ENCODE measurements at places on chromosomes 5 and 9.

- no peak for DNase-seq
These were observed 45.2 kb upstream of the ANKRD31 start for GRCh38 chr5:75281716-75282465.

DNA sequence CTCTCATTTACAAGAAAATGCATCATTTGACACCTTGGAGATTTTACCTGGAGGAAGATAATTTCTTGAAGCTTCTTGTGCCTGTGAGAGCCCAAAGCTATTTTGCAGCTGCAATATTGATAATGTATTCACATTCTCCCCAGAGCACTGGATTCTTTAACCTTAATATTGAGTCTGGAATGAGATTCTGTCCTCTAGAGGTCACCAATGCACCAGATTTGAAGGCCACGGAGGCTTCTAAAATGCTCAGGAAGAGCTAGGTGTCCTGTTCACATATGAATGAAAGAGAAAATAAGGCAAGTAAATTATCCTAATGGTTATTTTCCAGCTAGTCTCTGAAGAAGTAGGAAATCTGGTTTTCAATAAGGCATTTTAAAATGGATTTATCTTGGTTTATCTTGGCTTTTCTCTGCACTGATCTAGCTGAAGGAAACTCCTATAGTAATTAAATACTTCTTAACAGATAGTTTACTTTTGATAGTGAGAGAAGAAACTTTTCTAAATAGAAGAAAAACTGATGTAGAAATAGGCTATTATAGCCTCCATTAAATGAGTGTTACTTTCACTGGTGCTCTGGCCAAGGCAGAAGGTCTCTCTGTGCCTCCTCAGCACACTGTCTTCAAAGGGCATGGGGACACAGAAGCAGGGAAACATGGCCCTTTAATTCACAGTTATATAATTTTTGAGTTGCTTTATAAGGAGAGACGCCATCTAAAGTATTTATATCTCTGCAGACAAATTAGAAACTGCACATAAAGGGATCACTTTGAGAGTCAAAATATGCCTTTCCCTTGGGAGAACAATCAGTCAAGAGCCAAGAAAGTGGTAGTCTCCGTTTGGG is 297.0 kb upstream of the ACTBL2 start:
- no peak for DNase-seq

GRCh38 chr9:113499153-113499875 is 35.8 kb downstream of the RGS3 start:
- no peak for DNase-seq

DNA sequence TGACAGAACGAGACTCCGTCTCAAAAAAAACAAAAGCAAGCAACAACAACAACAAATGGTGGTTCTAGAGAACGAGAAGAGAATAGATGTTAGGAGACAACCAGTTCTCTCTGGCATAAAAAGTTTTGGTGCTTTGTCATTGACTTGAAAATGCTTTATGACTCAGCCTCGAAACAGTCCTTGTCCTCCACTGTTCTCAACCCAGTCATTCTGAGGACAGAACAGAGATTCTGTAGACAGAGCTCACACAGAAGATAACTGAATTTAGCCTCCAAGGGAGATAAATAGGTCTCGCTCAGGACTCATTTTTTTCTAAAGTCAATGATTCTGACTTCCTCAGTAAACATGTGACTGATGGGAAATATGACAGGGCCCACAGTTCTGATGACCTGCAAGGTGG is 76.0 kb upstream of the FSTL4 start:
- no peak for DNase-seq

DNA sequence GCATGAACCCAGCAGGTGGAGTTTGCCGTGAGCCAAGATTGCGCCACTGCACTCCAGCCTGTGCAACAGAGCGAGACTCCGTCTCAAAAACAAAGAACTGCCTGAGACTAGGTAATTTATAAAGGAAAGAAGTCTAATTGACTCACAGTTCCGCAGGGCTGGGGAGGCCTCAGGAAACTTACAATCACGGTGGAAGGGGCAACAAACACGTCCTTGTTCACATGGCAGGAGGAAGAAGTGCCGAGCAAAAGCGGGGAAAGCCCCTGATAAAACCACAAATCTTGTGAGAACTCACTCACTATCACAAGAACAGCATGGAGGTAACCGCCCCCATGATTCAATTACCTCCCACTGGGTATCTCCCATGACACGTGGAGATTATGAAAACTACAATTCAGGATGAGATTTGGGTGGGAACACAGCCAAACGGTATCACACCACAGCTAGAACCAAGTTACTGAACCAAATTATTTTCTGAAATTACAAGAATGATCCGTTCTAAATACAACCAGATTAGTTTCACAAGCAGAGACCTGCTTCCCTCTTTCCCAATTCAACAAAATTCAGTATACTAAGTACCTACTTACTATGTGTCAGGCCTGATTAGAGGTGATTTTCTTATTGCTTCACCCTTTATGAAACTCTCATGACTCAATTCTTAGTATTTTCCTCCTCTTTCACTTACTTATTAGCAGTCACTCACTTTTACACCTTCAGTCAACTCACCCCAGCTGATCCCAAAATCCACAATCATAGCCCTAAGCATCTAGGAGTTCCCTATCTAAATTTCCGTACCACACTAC is 8.4 kb downstream of the UBTD2 start:
- no peak for DNase-seq

DNA sequence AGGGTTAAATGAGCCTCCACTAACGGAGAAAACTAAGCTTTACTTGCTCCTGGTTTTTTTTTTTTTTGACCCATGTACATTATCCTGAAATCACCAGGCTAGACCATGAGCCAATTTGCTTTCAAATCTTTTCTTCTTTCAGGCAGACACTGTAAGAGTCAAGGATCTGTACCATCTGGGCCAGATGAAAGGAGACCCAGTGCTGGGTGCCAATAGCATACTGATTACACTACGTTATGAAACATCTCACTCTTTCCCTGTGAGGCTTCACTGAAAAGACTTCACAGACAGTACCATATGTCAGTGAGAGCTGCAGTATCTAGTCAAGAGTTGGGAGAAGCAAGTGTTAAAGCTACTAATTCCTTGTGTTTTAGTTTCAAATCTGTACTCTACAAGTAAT is 161.2 kb upstream of the PTPRD start:
- no peak for DNase-seq

DNA sequence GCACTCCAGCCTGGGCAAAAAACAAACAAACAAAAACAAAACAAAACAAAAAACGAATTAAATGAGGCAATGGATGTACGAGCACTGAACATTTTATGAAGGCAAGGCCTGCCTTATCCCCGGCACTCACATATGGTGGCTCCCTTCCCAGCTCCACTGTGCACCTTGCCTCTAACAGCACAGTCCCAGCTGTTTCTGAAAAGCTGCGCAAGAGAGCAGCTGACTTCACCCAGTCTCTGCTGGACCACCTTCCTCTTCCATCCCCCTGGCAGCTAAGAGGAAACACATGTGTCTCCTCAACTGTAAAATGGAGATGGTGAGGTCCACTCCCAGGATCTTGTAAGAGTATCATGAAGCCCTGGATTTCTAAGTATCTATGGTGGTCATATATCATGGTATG is 100.7 kb downstream of the KLF4 start:
- DNase-seq = no peak

Data from bone marrow (tissue), 2 donors.